Cardiac muscle cell (in vitro differentiated cells and primary cell): ENCODE measurements at places on chromosomes 5 and 9. TPM values are rescaled to one million over a fixed set of nuclear protein-coding genes. Genes with fewer than 3 reads are reported as not detected.

The C5orf58 gene
- not detected in 2 replicates for total RNA-seq

The PIP5KL1 gene
- 0.89 and 1.7 TPM in 2 replicates for total RNA-seq

The ACTBL2 gene
- total RNA-seq = not detected in 2 replicates

The MARVELD2 gene
- total RNA-seq = 3.7 and 4.9 TPM in 2 replicates

The SLC36A3 gene
- not detected in 2 replicates for total RNA-seq

The IFNE gene
- not detected in 2 replicates for total RNA-seq

The FNBP1 gene
- 24.2 and 37.9 TPM in 2 replicates for total RNA-seq

The LYRM7 gene
- 6.5 and 7.1 TPM in 2 replicates for total RNA-seq

The ABCA1 gene
- total RNA-seq = 12.6 and 23.0 TPM in 2 replicates

The TRIM41 gene
- 29.4 and 30.1 TPM in 2 replicates for total RNA-seq

DNA sequence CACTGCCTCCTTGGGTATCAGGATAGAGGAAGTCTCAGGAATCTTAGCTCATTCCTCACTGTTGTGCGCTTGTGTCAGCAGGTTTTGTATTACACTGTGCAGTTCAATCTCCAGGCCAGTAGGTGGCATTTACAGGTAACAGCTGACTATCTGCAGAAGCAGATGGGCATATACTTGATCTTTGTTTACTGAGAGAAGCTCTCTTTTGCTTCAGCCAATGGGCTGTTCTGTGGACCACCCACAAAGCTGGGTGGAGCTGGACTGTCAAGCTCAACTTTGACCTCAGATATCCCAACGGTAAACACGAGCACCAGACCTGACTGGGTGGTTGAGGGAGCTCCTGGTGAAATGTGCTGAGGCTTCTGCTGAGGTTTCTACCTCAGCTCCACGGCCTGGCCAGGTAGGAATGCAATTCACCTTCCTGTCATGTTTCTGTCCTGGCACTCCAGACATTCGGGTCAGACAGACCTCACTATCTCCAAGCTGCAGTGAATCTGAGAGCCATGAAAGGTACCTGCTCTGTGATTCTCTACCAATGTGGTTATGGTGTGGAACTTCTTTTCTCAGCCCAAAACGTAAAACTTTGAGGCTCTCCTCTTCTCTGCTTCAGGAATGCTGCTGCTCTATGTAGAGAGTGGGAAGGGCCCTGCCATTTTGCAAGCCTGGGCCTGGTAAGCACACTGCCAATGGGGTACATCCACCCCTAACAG is 167.9 kb upstream of the ACTBL2 start:
- DNase-seq = peak; percentile 68

- DNase-seq = no peak
Measured at GRCh38 chr5:179413711-179414458, 68.6 kb upstream of the ADAMTS2 start.

DNA sequence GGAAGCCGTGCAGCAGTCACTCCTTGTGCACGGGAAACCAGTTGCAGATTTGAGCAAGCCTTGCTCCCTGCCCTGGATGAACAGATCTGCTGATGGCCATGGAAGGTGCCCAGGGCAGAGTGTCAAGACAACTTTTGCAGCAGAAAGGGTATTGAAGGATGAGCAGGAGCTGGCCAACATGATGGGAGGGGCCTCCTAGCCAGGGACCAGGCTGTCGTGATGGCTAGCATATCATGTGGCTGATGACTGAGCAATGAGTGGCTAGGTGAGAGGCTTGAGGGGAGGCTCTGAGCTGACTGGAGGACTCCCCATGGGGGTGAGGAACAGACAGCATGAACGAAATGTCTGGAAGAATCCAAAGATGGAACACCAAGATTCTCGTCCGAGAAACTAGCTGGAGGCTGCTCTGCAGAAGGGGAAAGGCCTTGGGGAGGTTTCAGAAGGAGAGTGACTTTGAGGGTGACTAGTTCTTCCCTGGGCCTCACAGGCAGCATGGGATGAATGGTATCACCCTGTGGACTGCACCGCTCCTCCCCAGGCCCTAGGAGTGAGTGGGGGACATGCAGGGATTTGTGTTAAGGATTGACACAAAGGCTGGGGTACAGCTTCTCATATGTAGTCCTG is 18.5 kb downstream of the PPARGC1B start:
- no peak for DNase-seq

DNA sequence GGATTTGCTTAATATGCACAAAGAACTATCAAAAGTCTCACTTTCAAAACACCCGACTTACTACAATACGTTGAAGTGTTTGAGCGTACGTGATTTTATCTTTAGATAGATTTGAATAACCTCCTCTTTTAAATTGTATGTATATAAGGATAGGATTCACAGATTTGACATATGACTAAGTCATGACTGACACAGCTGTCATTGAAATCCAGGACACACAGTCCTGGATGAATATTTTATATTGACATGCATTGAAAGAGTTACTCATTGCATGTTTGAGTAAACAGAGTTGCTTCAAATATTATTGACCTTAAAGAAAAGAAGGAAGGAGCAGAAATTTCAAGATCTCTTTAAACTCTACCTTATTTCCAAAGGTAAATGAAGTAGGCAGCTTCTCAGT is 3.3 kb downstream of the MUSK start:
- DNase-seq = no peak

DNA sequence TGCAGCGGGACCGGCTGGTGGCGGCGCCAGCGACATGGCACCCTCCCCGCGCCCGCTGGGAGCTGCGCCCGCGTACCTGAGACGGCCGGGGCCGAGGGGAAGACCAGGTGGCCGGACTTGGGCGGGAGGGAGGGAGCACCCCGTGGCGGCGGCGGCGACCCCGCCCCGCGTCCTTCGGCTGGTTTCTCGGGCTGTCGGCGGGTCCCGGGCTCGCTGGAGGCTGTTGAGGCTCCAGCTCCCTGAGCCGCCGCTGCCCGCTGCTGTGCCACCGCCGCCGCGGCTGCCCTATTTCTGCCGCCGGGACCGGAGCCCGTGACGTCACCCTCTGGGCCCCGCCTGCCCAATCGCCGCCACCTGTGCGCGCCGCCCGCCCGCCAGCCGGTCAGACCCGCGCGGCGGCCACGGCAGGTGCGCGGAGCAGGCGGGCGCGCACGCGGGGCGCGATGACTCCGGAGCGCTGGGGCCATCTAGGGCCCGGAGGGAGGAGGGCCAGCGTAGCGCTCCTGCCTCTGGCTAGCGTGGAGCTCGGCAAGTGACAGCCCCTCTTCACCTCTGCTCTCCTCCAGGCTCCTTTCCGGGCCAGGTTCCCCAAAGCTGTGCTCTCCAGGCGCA is at the start of gene FSTL4:
TSS of gene FSTL4 (minus strand) at position 293 of the 612 bp plus-strand sequence.
- peak; percentile 56 for DNase-seq

- DNase-seq = peak; percentile 13
Measured at GRCh38 chr5:110899566-110900412, 161.0 kb downstream of the SLC25A46 start.

GRCh38 chr5:110630350-110630749 is 96.1 kb downstream of the TMEM232 start:
- no peak for DNase-seq

DNA sequence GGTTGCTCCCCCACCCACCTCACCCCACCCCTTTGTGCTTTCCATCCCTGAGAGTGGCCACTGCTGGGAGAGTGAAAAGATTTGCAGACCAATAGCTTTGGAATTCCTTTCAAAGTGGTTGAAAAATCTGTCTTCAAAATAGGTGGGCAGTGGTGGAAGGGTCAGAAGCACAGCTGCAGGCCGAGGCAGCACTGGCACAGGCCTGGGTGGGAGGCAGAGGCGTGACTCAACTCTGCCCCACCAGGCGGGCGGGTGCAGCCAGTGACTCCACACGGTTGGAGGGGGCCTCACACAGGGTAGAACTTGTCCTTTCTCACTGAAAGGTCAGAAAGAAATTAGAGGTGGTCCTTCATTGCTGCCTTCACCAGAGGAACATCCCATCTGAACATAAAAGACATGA is 214.9 kb upstream of the TBCA start:
- DNase-seq = no peak

- no peak for DNase-seq
Measured at GRCh38 chr9:89723469-89724100, 118.8 kb downstream of the GADD45G start.

GRCh38 chr9:34802916-34803315 is 93.0 kb upstream of the CCL21 start:
- DNase-seq = no peak

GRCh38 chr5:41832430-41832829 is 37.8 kb downstream of the OXCT1 start:
- DNase-seq = no peak

- peak; percentile 79 for DNase-seq
Measured at GRCh38 chr9:21965401-21965951, 28.7 kb downstream of the CDKN2A start.

DNA sequence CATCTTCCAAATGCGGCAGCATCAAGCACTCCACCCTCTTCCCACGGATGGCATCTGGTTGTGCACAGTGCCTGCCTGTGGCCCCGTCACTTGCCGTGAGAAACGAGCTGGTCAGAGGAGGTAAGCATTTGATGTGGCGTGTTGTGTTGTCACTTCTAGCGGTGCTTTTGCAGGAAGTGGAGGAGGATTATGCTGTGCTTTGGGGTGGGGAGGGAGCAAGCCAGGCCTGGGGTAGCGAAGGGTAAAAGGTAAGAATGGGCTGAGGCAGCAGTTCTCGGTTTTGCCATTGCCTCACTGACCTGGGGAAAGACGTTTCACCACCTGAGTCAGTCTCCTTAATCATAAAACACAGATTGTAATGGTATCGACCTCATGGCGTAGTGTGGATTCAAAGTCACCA is 2.3 kb upstream of the POMT1 start:
- no peak for DNase-seq

DNA sequence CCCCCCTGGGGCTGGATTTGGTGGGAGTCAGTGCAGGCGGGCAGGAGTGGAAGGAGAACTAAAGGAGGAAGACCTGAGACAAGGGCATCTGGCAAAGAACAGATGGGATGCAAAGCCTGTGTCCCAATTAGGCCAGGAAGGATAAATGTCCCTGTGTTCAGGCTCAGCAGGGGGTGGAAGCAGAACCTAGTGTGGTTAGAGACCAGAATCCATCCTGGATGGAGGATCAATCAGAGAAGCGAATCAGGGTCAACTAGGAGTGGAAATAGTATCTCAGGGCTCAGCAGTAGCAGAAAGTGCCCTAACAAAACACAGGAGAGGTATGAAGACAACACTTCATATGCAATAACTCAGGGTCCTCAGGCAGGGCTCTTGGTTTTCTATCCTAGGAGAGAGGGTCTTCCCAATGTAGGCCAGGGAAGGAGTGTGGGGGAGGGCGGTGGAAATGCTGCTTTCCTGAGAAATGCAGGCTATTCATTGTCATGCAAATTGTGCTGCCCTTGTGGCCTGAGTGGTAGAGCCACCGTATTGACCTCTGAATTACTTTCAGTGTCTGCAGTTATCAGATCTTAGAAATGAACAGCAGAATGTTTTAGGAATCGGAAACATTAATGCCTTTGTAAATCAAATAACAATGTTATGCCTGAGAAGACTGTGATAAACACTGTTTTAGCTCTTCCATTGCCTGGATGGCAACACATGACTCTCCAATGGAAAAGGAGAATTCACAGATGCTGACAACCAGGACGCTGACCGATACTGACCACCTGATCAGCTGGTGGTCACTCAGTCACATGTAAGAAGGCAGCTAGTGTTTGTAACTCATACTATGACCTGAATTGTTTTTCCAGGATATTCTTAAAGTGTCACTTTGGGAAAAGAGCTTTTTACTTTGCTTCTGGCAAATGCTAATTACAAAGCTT is 323.6 kb downstream of the SEMA5A start:
- DNase-seq = no peak

DNA sequence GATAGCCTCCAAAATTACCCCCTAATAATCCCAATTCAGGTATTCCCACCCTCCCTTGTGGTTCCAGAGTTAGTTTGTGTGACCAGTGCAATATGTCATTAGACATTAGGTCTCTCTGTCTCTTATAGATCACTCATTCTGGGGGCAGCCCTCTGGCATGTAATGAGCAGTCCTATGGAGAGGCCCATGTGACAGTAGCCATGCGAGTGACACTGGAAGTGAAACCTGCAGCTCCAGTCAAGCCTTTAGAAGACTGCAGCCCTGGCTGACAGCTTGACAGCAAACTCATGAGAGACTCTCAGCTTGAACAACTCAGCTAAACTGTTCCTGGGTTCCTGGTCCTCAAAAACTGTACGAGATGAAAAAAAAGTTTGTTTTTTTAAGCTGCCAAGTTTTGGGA is 54.0 kb upstream of the HSPB3 start:
- DNase-seq = no peak

GRCh38 chr5:35828082-35828598 is 28.6 kb upstream of the IL7R start:
- no peak for DNase-seq

GRCh38 chr5:9057406-9058000 is 488.4 kb downstream of the SEMA5A start:
- no peak for DNase-seq

DNA sequence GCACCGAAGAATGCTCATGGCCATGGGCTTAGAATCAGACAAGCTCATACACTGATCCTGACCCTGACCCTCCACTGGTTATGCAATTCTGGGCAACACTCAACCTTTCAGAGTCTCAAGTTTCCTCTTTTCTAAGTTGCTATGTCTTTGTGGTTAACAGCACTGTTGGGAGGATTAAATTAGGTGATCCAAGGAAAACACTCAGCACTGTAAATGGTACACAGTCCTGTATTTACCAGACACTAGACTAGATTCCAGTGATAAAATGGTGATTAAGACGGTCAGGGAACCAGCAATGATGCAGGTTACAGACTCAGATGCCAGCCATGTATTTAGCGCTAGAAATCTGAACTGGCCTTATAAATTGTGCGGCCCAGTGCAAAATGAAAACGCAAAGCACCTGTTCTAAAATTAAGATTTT is 8.1 kb downstream of the ARL15 start:
- peak; percentile 54 for DNase-seq

GRCh38 chr9:98403715-98404114 is 148.3 kb upstream of the TBC1D2 start:
- DNase-seq = no peak

DNA sequence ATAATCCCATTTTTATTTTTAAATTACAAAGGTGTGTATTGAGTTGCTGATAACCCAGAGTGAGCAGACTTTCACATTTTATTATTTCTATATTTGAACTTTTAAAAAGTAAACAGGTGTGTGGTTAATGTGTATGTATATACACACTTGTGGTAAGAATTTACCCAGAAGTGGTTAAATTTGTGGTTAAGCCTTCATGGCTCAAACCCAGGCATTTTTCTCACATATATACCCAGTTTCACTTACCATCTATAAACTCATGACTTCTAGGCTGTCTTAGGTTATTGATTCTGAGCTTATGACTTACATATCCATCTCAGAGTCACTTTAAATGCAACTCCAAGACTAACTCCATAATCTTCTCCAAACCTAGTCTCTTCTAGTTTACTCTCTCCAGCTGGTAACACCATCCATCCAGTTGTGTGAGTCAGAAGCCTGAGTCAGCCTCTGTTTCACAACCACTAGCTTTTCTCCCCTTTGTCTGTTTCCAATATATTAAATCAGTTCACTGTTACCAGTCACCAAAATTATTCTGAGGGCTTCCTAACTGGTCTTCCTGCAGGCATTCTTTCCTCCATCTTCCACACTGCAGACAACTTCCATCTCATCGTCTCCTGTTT is 20.2 kb downstream of the ZBED3 start:
- DNase-seq = peak; percentile 75
